ENCODE measurements at places on chromosomes 13 and 19.

DNA sequence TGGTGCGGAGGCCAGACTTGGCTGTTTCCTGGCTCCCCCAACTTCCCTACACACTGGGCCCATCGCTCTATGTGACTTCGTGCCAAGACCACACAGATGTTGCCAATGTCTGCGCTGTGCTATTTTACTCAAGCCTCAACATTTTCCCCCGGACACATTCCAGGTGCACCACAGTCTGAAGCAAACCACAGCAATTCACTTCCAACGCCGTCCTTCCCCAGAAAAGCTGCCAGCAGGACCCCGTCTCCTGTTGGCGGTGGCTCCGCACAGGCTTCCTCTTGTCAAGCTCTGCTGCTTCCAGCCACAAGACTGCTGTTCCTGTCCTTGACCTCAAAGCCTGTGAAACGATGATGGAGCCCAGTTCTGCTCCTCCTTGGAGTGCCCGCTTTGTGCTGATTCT, 100.7 kb downstream of the CRYL1 start:
- DNase-seq = no peak

- no peak for DNase-seq
These were observed 2.2 kb upstream of the LSR start for GRCh38 chr19:35246466-35247092.

GRCh38 chr19:51294211-51294976, 17.1 kb upstream of the IGLON5 start:
- no peak for DNase-seq

DNA sequence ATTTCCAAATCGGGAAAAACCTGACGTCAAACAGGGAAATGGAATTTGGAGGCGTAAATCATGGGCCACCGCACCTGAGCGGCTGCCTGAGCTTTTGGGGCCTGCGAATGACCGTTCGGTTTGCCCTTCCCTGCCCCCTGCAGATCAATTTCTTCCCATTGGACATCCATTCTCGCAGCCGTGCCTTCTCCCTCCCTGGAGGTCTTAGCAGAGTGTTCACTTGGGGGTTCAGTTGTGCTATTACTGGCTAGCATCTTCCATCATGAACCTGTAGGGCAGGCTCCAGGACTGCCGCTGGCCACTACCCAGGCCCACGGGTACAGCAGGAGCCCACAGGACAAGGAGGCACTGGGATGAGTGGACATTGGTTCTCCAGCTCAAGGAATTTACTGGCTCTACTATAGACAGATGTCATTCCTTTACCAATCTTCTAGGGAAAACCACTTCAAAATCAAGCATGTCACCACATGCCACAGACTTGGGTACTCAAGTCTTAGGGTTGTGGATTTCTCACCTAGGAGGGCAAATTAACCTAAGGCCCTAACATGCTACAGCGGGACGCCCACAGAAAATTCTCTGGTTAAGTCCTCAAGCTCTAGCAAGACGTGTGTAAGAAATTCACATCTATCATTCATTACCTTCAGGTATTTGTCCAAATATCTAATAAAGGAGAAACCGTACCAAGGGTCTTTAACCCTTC, 75.5 kb downstream of the COL4A1 start:
- DNase-seq = no peak

GRCh38 chr19:51547397-51548212, 16.1 kb upstream of the SIGLEC6 start:
- no peak for DNase-seq

Measured in right lobe of liver (tissue), 6 donors.